ENCODE measurements at places on chromosomes 6 and 20.

DNA sequence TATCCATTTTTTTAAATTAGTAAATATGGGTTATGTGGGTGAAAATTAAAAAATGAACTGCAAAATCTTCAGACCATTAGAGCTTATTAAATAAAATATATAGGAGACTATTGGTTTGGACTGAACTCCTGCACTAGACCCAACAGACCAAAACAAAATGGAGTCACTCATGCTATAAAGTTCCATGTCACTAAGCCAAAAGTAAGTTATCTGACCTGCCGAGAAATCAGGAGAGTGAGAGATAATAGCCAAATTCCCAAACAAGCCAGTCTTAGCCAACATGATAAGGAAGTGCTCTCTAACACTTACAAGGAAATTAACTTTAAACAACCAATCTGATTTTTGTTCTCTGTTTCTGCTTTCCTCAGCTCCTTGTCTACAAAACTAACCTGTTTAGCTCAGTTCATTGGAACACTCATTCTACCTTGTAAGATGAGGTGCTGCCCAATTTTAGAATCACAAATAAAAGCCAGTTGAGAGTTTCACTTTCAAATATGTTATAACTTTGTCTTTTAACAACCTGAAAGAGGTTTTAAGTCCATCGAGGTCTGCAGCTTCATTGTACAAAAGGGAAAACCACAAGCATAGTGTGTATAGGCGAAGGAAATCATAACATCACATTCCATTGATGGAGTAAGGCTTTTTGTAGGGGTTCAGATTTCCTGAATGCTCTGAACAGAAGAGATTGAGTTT lies 220.5 kb downstream of the TENT5A start:
- peak; percentile 13 for DNase-seq

DNA sequence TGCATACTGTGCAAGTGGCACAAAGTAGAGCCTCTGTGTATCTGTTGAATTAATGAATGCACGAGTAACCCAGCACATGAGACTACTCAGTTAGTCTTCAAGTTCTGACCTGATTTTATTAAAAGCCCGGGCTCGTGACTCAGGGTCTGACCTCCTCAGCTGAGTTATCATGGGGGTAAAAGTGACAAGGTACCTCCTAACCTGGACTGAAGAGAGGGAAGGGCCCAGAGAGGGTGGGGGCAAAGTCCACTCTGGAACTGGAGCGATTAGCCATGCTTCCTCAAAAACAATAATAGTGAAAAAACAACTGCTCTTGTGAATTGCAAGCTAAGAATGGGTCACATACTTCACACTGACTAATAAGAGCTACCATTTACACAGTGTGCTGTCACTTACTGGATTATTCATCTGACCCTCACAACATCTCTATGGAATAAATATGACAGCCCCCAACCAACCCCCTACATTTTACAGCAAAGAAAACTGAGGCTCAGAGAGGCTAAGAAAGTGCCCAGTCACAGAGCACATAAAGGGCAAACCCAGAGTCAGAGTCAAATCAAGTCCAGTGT lies 26.7 kb downstream of the TRERF1 start:
- no peak for DNase-seq

- DNase-seq, result no peak
These were observed 39.9 kb downstream of the KHDRBS2 start for GRCh38 chr6:62246087-62246486.

GRCh38 chr20:44650771-44651433 lies 597 bp downstream of the ADA start:
- DNase-seq, result no peak

DNA sequence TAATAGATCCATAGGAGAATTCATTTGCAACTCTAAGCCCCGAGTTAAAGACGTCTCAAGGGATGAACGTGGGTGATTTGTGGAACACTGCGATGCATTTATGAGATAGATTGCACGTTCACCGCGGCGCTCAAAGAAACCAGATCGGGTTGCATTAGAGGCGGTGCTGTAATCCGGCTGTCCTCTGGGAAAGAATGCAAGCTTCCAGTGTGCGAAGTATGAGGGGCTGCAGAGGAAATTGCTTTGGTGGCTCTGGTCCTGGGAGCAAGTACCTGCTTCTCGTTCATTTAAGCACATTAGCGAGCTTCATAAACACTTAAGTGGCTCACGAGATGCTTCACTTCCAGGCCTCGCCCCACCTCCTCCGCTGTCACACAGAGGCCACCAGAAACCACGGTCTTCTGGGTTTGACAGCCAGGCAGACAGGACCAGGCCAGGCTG lies 182.3 kb downstream of the CDH4 start:
- DNase-seq, result peak; percentile 44

DNA sequence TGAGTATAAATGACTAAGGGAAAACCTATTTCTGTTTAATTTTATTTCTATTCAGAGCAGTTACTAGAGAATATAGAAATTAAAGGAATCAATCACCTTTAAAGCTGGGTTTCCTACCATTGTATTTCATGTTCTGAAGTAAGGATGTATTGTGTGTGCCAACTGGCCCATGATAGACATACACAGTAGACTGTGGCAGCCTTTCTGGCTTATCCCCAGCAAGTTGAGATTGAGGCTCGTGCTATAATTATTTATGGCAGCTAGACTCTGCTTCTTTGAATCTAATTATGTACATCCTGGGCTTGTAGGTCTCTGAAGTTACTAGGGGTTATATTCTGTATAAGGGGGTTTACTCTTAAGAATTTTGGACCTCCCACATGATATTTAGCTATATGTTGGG lies 44.4 kb downstream of the ZNF292 start:
- no peak for DNase-seq

GRCh38 chr6:10886691-10887502 lies at the start of gene SYCP2L:
Gene SYCP2L (plus strand): TSS chr6:10887052. CDS start chr6:10887127, 75 bp downstream.
- DNase-seq, result peak; percentile 48

GRCh38 chr6:150492941-150493340 lies 106.7 kb upstream of the PLEKHG1 start:
- DNase-seq, result peak; percentile 27

DNA sequence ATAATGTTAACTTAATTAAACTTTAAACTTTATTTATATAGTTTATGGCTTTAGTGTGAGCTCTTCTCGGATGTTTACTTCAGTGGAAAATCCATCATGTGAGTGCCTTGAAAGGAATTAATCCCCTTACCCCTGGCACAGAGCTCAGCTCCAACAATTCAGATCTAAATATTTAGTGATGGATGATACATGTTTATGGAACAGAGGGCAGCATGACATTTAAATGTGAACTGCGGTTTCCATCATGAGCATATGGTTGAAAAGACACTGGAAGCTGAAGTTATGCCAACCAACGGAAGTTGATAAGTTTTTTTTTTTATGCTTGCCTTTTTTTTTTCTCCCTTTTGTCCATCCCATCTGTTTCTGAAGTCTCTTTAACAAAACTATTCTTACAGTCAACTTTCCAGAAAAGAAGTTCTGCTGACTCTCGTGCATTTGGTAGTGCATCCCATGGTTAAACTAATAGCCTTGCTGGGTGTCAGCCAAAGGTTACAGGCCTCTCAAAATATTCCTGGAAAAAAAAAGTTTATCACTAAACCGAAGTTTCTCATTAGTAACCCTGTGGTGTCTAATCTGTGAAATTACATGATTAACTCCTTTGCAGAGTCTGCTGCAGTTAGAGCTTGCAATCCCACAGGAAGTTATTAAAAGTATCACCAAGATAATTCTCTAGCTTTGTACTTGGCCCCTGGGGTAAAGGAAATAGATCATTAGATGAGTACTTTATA lies 243.9 kb upstream of the TCF21 start:
- peak; percentile 57 for DNase-seq

- no peak for DNase-seq
These were observed 18.2 kb upstream of the TAGAP start for GRCh38 chr6:159062976-159063375.

- no peak for DNase-seq
These were observed 250.9 kb downstream of the TPBG start for GRCh38 chr6:82614518-82614917.

DNA sequence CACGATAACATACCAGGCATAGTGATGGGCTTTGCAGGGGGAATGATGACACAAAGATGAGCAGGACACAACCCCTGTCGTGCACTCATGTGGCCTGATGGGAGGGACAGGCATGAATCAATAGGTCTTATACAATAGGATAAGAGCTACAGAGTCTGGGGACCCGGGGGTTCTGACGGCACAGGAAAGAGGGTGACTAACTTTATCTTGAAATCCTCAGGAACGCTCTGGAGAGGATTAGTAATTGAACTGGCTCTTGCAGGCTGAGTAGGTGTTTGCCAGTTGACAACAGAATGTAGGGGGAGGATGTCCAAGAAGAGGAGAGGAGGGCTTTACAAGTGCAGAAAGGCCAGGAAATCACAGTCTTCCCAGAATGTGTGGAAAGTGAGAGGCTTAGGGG lies 219.9 kb upstream of the ECI2 start:
- peak; percentile 80 for DNase-seq

- no peak for DNase-seq
These were observed 209.2 kb upstream of the ASCC3 start for GRCh38 chr6:101090281-101090680.

DNA sequence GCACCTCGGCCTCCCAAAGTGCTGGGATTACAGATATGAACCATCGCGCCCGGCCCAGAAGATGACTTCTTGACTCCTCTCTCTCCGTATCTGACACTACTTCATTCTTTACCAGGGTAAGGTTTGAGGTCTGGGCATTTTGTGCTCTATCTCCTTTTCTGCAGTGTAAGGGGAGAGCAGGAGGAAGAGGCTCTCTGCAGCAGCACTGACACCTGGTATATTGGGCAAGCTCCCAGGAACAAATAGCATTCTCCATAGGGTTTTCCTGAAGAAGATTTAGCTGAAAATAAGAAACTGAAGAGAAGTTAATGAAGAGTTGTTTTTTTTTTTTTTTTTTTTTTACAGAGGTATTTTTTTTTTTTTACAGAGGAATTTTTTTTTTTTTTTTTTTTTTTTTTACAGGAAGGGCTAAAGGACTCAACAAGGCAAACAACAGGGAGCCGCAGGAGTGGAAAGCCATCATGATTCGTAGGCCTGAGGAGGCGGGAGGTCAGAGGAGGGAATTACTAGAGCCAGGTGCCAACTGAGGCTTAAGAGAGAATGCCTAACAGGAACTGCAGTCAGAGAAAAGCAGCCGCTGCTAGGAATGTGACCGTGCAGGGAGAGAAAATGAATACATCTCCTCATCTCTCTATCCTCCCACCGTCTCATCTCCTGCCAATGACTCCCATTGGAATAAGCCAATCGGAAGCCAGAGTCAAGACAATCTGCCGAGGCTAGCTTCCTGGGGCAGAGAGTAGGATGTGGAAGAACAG lies 34.7 kb upstream of the ADGRF4 start:
- peak; percentile 2 for DNase-seq

GRCh38 chr20:63587256-63587655 lies 13.2 kb upstream of the HELZ2 start:
- DNase-seq, result no peak

DNA sequence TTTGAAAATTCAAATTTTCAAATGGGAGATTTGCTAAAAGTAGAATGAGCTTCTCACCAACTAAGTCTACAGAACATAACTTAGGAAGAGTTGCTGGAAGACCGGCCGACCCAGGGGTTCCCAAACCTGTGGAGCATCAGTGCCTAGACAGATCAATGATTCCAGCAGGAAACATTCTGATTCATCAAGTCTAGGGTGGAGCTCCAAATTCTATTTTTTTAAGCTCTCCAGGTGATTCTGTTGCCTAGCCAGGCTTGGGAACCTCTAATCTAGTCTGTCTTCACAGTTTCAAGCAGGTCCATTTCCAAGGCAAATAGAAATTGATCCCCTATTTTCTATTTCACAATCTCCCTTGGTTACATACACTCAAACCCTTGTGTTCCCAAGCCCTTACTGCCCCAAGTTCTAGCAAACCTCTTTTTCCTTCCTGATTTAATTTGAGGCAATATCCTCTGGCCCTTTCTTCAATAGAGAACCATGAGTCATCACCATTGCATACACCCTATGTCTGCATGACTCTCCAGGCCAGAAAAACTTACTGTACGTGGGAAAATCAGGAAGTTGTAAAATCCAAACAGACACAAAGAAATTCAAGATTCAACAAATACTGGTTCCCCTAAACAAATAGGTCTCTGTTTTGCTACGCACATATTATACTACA lies 8.9 kb downstream of the ATXN1 start:
- DNase-seq, result peak; percentile 90

- DNase-seq, result no peak
These were observed 2.4 kb downstream of the TCF21 start for GRCh38 chr6:133891149-133891926.

DNA sequence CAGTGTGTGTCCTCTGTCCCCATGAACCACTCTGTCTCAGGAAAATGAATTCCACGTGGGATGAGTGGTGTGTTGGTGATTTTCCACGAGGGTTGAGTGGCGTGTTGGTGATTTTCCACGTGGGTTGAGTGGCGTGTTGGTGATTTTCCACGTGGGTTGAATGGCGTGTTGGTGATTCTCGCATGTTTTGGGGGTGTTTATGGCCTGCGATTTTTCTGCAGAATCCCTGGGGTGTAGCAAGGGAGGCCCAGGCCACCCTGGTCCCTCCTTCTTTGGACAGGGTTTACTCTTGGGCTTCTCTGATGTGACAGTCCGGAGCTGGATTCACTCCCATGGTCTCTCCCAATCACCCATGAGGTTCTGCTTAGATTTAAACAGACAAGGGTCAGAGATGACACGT lies 90.6 kb upstream of the FRMD1 start:
- DNase-seq, result no peak

- DNase-seq, result peak; percentile 52
These were observed 44.2 kb downstream of the COL11A2 start for GRCh38 chr6:33147807-33148666.

DNA sequence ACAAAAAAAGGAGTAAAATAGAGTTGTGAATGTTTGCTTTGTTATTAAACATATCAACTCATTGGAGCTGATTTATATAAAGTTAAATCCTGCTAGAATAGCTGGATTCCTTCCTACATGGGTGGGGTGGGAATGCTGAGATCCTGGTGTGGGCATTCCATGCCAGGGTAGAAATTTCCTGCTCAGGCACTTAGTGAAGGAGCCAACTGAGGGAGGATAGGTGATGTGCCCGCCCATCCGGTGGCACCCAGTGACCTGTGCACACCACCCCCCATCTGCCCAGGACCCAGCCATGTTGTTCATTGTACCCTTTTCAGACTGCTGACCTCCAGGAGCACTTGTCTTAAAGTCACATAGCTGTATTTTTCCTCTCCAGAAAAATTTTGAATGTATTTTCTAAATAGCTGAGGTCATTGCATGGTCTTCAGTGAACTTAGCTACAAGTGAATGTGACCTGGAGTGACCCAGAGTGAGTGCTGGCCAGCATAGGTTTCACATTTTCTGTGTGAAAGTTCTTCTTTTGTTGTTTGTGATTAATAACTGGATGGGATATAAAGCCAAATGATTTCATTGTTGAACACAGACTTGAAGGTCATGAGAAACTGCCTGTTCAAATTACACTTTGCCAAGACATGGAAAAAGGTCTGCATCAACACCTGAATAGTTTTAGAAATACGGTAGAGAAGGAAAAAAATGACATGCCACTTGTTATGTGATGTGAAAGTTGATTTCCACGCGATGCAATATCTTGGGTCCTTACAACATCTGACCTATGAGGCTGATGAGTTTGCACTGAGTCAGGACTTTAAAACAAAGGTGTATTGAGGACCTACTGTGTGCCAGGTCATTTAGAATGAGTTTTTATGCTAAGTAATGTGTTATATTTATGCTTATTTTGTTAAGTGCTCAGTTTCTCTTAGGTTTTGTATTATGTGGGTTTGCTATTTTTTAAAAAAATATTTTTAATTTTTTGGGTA lies 77.2 kb downstream of the UTRN start:
- no peak for DNase-seq

All from fibroblast of upper back skin (primary cell).